ENCODE measurements at places on chromosomes 6 and 20.

DNA sequence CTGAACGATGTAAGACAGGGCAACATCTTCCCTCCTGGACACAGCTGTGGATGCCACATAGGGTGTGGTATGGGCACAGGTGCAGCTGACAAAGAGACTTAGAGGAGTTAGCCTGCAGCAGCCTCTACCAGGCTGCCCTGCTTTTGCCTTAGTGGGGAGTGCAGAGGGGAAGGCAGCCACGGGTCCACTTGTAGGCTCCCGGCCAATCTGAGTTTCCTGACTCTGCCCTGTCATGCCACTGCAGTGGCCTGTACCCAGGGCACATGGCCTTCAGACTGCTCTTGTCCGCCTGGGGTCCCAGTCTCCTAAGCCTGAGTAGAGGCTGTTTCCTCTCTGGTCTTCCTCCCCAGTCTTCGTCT lies 17.1 kb upstream of the CST9L start:
- no peak for DNase-seq

DNA sequence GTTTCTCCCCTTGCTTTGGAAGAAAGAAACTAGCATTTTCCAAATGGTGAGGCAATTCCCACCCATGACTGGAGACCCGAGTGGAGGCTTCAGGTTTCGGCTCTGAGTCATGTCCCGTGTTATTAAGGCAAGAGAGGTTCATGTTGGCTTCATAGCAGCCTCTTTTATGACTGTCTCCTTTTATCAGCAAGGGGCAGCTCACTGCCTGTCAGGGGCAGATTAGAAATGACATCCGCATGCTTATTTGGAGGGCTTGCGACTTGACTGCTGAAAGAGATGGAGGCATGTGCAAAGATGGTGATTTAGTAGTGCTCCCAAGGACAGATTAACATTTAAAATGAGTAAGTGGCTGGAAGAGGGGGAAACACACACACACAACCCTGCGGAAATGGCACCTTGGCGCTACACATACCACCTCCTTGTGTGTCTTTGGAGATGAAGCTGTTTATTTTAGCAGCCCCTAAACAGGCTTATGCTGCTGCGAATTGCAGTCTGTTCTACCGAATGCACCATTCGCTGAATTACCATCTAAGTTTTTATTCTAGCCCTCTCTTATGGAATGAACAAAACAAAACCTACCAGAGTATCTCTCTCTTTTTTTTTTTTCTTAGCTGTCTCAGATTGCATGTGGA lies 52.1 kb upstream of the VSTM2L start:
- DNase-seq: no peak

DNA sequence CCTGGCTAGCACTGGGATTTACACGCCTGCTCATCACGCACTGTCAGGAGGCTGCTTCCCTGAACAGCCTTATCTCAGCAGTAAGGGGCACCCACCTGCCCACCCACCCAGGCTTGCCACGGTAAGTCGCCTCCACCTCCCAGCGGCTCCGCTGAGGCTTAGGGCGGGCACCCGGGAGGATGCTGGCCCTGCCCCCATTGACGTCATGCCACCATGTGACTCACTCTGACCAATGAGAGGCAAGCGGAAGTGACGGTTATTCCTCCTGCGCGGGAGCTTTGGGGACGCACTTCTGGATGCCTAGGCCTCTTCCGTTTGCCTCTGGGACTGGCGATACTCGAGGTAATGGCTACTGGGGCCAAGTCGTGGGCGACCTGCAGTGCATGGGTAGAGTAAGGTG lies 256.8 kb downstream of the QKI start:
- no peak for DNase-seq

- no peak for DNase-seq
Measured at GRCh38 chr20:37316116-37316774, 26.8 kb downstream of the MANBAL start.

DNA sequence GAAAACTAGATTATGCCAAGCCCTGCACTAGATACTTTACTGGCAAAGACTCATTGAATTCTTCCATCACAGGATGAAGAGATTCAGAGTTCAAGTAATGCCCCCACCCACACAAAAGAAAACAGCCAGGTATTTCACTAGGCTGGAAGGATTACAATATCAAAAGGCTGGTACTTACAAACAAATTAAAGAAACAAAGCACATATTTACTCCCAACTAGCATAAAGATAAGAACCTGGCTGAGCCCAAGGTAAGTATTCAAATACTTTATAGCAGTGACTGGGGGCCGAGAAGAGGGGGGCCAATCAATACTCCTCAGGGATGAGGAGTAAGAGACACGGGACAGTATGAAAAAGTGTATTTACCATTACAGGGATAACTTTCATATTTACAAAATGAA lies 3.7 kb downstream of the ACOT8 start:
- no peak for DNase-seq

- DNase-seq: no peak
Measured at GRCh38 chr20:62495749-62496567, 20.2 kb upstream of the GATA5 start.

GRCh38 chr20:57620274-57620990 lies at the start of gene ZBP1:
Gene ZBP1 (minus strand): TSS chr20:57620426. CDS start chr20:57620295, 131 bp downstream.
- no peak for DNase-seq

- no peak for DNase-seq
Measured at GRCh38 chr6:25481267-25481666, 170.7 kb upstream of the SCGN start.

- DNase-seq: no peak
Measured at GRCh38 chr6:53634184-53634631, 31.3 kb downstream of the KLHL31 start.
